ENCODE measurements at places on chromosomes 11 and 22.

- DNase-seq: no peak
Observed at GRCh38 chr22:30197389-30197788, 49.2 kb downstream of the LIF start.

DNA sequence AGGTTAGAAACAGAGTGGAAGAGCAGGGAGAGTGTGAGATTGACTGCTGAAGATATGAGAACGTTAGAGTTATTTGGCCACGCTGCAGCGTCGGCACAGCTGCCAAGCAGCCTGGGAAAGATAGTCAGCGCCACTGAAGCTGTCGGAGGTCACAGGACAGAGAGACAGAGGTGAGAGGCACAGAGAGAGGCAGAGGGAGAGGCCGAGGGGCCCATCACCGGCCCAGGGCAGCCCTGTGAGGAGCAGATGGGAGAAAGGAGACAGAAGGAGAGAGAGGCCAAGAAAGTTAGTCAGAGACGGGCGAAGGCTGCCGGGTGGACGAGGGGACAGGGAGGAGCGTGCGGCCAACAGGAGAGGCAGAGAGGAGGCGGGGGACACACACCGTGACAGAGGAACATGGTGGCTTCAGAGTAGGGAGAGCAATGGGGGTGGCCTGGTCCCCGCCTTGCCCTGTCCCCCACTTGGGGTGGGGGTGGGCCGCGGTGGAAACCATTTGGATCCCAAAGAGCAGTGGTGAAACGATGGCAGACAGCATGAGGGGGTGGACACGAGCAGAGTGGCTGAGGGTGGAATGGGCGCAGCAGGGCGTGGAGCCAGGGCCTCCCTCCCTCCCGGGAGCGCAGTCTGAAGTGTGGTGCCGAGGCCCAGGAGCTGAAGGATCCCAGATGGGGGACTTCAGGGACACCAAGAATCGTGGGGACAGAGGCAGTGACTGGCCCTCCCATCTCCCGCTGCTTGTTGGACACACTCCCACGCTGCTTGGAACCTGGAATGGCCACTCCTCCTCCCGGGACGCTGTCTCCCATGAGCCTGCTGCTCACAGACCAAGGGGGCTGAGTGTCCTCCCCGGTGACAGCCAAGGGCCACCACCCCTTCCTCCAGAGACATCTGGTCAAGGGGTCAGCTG lies 26.6 kb downstream of the LRRC10B start:
- DNase-seq: no peak

DNA sequence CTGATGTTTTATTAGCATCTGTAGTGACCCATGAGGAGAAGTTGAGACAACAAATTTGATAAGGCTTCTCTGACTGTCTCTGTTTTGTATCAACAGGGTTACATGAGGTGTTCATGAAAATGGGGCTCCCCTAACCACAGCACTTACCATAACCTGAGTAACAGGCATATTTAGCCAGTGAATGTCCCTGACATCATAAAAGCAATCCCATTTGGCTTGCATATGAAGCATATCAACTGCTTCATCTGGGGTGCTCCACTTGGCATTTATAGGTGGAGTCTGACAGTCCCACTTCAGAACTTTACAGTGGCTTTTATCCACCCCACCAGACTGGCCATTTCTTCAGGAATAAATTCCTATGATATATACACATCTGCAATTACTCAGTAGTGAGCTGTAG lies 257.6 kb downstream of the LUZP2 start:
- no peak for DNase-seq

GRCh38 chr11:6755303-6755952 lies 16.3 kb downstream of the OR2AG2 start:
- DNase-seq: no peak

DNA sequence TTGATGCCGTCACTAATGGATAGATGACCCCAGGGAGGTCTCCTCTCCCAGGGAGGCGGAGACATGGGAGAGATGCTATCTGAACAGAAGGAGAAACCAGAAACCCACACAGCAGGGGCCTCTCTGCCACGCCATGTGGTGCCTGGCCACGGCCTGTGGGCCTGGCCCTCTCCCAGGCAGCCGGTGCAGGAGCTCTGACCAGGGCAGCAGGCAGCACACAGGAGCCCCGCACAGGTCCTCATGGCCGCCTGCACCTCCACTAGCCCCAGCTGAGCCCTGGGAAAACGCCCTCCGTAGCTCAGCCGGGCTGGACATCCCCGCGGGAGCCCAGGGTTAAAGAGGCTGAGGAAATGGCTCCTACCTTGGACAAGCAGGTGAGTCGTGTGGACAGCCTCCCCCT lies 19.8 kb downstream of the IGSF9B start:
- DNase-seq: no peak

DNA sequence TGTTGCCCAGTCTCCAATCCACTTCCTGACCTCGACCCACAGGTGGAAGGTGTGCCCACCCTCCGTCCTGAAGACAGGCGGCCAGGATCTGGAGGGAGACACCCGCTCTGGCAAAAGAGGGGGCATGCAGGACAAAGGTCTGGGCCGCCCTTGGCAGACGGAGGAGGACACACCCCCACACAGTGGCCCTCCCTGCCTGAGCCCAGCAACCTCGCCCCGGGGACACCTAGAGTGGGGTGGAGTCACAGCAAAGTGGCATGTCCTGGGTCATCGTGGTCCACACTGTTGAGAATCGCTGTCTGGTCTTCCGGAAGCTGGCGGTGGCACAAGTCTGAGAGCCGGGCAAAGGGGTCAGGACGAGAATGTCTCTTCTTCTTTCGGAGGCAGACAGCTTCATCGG lies 47.9 kb downstream of the IGSF9B start:
- DNase-seq: no peak

- no peak for DNase-seq
Observed at GRCh38 chr22:41830174-41830573, 2.7 kb upstream of the SREBF2 start.

- DNase-seq: no peak
Observed at GRCh38 chr11:33383075-33383919, 126.1 kb downstream of the HIPK3 start.

DNA sequence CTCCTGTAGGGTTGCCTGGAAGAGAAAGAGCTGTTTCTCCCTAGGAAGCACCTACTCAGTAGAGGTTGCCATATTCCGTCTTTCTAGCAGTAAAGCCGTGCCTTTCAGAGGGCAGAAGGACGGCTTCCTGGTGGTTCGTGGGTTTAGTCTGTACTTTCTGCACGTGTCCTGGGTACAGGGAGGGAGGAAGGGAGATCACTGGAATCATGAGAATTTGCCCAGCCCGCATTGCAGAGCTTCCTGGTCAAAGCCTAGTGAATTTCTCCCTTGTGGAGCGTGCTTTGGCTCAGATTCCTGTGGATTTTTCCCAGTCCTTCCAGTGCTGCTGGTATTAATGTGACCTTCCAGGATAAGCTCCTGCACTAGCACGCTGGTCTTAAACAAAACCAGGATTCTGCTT lies 44.9 kb downstream of the GRAMD1B start:
- DNase-seq: no peak

DNA sequence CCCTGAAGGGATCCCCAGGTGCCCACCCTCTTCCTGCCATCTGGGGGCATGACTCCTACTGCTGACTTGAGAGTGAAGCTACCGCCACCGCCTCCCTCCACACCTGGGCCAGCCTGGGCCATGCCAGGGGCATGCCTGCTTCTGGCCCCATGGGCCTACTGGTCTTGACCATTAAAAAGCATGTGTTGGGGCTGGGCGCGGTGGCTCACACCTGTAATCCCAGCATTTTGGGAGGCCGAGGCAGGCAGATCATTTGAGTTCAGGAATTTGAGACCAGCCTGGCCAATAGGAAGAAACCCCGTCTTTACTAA lies 37.7 kb upstream of the CCDC188 start:
- DNase-seq: no peak

DNA sequence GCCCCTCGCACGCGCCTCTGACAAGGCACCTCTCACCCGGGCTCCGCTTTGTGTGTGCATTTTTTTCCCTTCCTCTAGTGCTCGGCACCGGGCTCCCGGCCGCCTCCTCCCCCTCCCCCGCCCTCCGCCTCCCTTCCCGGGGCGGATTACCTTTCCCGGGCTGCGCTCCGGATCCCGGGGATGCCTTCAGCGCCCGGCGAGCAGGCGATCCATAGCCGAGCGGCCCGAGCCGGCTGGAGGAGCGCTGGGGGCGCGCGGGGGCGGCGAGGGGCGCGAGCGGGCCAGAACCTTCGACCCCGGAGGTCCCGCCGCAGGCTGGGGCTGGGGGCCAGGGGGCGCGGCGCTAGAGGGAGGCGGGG lies 282 bp downstream of the MPPED2 start:
- no peak for DNase-seq

DNA sequence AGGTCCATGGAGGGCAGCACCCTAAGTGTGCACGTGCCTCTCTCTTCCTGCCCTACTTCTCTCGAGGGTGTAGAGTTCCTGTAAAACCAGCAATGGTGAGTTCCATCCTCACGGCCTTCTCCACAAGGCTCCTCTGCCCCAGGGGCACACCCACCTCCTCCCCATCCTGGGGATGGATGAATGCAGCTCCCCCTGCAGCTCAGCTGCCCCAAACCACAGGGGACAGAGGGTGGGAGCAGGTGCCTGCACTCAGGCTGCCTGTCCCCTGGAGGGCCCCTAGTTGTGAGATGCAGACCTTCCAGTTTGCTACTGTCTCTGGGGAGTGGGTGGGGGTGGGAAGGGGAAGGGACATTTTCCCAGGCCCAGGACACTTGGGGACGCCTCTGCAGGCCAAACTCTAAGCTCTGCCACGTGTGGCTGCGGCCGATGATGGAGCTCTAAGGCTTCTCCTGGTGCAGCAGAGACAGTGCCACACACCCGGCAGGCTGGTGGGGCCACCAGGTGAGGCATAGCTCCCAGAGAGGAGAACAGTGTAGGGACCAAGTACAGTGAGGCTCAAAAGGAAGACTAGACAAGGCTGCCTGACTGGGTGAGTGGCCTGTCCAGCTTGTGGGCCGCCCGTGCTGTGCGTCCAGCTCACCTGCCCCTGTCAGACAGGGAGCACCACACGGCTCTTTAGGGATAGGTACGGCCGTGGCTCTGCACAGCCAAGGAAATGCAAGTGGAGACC lies 540.9 kb downstream of the TBC1D22A start:
- no peak for DNase-seq

- peak; percentile 84 for DNase-seq
Observed at GRCh38 chr11:33912405-33913361, 20.8 kb upstream of the LMO2 start.

- DNase-seq: no peak
Observed at GRCh38 chr22:50174382-50175190, 4.1 kb downstream of the PANX2 start.

- no peak for DNase-seq
Observed at GRCh38 chr11:33819278-33820035, 45.1 kb upstream of the FBXO3 start.

DNA sequence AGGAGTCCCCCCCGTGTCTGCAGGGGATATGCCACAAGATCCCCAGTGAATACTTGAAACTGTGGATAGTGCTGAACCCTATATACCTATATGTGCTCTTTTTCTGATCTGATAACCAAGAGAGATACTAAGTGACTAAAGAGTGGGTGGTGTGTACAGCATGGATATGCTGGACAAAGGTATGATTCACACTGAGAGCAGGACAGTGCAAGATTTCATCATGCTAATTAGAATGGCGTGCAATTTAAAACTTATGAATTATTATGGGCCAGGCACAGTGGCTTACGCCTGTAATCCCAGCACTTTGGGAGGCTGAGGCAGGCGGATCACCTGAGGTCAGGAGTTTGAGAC lies 90.2 kb upstream of the ALKBH3 start:
- peak; percentile 13 for DNase-seq

DNA sequence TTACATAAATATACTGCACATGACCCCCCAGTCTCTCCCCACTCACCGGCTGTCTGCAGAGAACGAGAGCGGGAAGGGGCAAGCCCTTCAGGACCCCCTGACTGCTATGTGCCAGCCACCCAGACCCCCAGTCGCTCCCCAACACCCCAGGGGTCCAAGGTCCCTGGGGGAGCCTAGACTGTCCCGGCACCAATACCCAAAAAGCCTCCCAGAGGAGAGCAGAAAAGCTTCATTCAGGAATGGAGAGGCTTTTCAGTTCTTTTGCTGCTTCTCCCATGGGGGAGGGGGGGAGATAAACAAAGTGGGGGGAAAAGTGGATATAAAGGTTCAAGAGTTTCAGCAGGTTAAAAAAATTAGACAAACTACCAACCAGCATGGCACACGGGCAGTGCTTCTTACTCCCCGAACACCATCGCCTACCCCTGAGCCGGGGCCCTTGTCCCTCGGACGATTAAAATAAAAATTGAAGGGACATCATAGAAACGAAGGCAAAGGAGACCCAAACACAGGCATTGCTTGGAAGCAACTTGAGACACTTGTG lies 1.3 kb downstream of the CSNK1E start:
- DNase-seq: no peak

- no peak for DNase-seq
Observed at GRCh38 chr11:113261709-113262475, 52.5 kb upstream of the TTC12 start.

- no peak for DNase-seq
Observed at GRCh38 chr11:44556735-44557409, 8.6 kb upstream of the CD82 start.

DNA sequence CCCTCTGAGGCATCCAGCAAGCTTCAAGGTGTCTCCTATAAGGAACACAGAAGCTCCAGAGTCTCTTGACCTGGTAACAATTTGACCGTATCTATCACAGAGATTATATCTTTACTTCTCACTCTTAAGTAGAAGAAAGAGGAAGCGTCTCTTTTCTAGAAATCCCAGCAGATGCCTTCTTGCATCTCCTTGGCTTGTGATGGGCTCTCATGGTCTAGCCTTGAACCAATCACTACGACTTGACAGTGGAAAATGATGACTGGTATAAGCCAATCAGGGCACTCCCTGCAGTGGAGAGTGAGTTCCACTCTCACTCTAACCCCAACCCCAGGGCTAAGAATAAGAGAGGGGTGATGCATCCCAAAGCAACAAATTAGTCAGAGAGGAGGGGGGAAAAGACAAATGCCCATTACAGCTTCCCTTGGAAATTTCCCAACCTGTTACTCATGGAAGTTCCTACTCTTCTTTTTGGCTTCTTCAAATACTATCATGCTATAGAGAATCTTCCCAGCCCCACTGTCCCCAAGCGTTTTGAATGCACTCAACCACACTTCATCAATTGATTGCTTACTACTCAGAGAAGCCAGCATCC lies 293.5 kb downstream of the MN1 start:
- no peak for DNase-seq

DNA sequence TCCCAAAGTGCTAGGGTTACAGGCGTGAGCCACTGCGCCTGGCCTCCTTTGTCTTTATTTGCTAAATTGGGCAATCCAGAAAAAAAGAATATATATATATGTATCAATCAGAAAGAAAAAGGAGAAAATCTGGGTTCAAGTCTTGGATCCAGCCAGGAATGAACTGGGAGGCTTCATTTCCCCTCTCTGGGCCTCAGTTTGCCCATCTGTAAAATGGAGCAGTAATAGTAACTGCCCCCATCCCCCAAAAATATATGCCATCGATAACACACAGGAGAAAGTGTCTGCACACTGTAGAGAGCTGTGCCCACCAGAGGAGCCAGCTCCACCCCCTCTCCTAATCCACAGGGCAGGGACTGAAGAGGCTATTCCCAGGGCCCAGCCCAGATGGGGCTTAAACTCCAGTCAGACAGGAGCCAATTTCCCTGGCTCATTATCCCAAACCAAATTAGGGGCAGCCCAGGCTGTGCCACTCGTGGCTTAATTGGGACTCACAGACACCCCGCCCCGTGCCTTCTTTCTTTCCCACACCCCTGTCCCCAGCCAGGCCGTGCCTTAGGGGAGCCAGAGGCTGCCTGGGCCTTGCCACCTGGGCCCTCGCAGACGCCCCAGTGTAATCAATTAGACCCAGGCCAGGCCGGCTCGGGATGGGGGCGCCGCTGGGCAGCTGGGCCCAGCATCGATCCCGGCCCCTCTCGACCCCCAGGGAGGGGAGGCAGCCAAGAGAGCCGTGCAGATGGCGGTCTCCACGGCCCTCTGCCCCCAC lies 171.5 kb downstream of the MN1 start:
- DNase-seq: no peak

- no peak for DNase-seq
Observed at GRCh38 chr11:119691020-119691666, 37.9 kb downstream of the NECTIN1 start.

All from skeletal muscle cell (primary cell).